8988T (cell line): ENCODE measurements at places on chromosomes 16 and 17.

DNA sequence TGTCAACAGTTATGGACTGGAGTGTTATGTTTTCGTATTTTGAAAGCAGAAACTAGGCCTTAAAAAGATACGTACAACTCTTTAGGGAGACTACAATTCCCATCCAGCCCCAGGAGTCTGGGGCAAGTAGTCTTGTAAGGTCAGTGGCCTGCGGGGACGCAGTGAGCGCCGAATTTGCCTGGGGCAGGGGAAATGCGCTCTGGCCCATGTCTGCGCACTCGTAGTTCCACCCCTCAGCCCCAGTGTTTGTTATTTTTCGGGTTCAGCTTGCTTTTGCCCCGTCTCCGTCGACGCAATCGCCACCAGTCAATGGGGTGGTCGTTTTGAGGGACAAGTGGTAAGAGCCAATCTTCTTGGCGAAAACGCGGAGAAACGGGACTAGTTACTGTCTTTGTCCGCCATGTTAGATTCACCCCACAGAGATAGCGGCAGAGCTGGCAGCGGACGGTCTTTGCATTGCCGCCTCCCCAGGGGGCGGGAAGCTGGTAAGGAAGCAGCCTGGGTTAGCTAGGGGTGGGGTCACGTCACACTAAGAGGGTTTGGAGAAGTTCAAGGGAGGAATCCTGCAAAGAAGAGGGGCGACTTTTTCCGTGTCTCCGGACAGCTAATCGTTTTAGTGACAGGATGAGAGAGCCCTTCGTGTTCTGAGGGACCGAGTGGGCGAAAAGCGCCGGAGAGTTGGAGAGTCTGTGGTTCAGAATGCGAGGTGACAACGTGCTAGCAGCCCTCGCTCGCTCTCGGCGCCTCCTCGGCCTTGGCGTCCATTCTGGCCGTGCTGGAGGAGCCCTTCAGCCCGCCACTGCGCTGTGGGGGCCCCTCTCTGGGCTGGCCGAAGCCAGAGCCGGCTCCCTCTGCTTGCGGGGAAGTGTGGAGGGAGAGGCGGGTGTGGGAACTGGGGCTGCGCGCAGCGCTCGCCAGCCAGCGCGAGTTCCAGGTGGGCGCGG is 1.1 kb upstream of the BRCA1 start:
- DNase-seq = peak; percentile 44

DNA sequence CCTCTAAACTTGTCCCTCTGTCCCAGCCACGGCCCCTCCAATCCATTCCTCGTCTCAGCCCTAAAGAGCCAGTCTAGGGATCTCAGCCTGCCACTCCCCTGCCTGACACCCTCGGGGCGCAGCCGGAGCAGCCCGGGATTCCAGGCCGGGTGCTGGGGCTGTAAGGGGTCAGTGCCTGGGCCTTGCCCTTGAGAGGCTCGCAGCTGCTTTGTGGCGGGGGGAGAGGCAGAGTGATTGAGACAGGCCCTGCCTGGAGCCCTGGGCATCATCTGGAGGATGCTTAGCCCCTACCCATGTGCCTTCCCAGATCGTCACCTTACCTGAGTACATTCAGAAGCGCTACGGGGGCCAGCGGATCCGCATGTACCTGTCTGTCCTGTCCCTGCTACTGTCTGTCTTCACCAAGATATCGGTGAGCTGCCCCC is 8.3 kb downstream of the SLC5A10 start:
- no peak for DNase-seq

DNA sequence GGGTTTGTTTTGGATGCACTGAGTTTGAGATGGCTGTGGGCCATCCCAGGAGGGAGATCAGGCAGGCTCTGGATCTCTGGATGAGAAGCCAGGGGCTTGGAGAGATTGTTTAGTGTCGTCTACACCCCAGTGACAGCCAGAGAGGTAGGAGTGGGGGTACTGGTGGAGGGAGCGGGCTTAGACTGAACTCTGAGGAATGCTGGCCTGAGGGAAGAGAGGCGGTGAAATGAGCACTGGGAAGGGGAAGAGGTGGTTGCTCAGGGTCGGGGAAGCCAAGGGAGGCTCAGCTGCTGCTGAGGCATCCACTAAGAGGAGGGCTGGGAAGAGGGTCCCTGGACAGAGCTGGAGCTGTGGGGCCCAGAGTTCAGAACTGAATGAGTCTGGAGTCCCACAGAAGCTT is 23.6 kb downstream of the CACNA1G start:
- DNase-seq = no peak

DNA sequence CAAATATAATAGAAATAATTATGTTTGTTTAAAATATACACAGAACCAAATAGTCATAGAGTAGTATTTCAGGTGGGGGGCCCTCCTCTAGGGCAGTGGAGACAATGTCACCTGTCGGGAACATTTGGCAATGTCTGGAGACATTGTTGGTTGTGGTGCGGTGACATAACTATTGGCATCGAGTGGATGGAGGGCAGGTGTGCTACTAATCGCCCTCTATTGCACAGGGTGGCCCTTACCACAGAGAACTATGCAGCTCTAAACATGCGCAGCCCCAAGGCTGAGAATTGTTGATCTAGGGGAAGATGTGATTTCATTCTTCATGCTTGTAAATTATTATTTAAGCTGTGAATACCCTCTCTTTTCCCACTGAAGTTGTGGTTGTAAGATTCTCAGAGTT is 594.0 kb downstream of the WWOX start:
- no peak for DNase-seq

DNA sequence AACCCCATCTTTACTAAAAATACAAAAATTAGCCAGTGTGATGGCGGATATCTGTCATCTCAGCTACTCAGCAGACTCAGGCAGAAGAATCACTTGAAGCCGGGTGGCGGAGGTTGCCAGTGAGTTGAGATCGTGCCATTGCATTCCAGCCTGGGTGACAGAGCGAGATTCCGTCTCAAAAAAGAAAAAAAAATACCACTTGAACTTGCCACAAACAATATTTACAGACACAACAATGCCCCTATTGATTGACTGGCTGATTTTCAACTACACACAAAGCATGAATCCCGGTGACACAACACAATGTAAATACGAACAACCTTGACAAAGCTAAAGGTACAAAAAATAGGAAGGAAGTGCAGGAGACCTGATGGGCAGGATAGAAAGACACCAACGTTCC is 49.3 kb downstream of the NXN start:
- DNase-seq = no peak

DNA sequence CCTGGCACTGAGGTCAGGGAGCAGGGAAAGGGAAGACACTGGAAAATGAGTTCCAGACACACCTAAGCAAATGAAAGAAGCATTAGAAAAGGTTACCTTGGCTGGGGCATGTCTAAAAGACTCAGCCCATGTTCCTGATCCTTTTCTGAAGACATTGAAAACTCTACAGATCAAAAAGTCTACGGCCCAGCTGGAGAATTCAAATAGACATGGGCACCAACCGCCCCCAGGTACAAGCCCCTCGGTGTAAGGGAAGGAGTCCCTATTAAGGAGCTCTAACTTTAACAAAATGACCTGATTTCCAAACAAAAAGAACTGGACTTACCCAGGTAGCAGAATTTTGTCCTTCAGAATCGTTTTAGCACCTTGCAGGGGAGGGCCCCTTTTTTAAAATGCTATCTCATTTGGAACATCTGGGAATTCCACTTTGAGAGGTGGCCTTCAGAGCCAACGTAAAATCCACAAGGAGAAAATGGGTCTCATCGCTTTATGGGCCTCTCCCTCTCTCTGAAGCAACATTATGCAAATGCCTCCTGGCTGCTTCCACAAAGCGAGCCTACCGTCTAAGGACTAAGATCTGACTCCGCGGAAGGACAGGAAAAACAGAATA is 43.6 kb upstream of the RBFOX3 start:
- DNase-seq = no peak

- DNase-seq = no peak
Observed at GRCh38 chr17:76179496-76180467, 38.7 kb upstream of the FOXJ1 start.

- DNase-seq = no peak
Observed at GRCh38 chr17:27076814-27077213, 217.1 kb upstream of the WSB1 start.

DNA sequence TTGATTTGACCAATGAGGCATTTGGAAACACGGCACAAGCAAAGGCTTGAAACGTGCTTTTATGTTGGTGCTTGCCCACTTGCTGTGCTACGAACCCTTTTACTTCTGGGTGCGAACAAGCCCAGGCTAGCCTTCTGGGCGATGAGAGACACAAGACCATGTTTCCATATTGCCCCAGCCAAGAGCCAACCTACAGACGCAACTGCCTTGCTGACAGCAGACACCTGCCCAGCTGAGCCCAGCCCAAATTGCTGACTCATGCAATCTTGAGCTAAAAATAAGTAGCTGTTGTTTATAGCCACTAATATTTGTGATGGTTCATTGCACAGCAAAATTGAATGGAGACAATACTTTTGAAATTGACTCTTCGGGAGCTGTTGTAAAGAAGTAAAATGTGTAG is 464.5 kb downstream of the WWOX start:
- DNase-seq = no peak

- no peak for DNase-seq
Observed at GRCh38 chr17:54347495-54347894, 524.8 kb downstream of the KIF2B start.

DNA sequence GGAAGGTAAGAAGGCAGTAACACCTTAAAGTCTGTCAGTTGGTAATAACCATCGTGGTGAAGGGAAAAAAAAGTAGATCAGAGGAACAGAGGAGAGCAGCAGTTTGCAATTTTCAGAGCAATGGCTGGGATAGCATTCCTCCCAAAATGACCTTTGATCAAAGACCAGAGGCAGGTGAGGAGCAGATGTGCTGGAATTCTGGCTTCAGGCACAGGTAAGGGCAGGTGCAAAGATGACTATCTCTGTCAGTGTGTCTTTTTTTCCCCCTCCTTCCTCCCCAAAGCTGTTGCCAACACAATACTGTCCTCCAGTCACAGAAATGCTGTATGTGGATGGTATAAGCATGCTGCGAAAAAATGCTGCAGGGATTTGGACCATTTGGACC is 166.7 kb downstream of the XYLT1 start:
- no peak for DNase-seq

DNA sequence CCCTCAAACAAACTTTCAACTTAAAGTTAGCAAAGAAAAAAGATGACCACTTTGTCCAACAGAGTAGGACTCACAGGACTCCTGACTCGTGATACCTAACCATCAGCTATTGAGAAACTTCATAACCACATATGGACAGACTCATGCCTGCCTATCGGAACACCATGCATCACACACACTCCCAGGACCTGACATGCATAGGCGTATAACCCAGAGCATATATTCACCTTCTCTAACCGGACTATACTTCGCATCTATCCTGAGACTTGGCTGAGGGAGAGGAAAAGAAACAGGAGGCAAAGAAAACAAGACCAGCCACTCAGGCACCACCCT is 2.2 kb downstream of the PIP4K2B start:
- DNase-seq = no peak

DNA sequence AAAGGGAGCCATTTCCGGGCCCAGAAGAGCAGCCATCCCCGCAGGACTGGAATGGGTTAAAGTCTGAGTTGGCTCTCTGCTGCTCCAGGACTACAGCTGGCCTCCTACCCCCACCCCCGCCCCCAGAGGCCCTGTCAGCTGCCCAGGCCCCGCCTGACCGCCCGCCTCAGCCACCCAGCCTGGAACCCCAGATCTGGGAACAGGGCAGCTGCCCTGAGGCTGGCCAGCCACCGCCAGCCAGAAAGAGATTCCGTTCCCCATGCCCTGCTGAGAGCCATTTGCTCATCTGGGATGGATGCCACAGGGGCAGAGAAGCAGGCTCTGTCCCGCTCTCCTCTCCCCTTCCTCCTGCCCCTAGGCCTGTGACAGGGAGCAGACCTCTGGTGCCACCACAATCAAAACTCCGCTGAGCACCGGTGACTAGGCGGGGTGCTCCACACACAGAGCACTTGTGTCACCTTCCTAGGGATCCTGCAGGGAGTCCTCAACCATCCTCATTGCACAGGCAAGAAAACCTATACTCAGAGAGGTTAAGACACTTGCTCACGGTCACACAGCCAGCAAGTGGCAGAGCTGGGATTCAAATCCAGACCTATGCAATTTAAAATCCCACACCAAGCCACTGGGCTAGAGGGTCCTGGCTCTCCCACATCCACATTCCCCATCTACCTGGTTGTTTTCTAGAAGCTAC is 44.1 kb downstream of the ZNF423 start:
- no peak for DNase-seq

DNA sequence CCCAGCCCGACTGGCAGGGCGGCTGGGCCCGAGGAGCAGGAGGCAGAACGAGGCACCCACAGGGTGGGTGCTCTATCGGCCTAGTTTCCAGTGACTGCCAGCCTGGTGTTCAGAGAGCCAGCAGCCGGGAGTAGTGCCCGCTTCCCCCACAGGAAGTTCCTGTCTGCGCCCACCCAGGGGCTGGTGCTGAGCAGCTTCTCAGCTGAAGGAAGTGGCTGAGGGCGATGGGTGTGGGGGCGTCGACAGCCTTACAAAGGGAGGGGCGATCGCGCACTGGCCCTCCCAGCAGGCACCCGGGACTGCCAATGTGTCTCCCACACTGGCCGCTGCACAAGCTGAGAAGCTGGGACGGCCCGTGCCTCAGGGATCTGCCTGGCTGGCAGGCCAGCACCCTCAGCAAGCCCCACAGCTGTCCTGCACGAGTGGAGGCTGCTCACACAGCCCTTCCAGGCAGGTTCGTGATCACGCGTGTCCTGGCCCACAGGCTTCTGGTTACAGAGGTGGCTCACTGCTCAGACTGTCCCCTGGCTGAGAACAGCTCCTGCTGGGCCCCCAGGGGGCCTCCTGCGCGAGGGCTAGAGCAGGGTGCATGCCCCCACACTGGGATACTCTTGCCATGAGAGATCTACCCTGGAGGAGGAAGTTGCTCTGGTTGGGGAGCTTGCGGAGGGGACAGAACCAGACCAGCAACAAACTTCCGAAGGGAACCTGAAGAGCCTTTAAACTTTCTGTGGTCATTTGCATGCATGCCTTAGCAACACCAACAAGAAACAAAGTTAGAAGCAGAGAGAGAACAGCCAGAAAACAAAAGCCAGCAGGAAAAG is 2.5 kb downstream of the RNF166 start:
- DNase-seq = no peak

GRCh38 chr16:7601100-7601499 is 268.5 kb downstream of the RBFOX1 start:
- DNase-seq = no peak

DNA sequence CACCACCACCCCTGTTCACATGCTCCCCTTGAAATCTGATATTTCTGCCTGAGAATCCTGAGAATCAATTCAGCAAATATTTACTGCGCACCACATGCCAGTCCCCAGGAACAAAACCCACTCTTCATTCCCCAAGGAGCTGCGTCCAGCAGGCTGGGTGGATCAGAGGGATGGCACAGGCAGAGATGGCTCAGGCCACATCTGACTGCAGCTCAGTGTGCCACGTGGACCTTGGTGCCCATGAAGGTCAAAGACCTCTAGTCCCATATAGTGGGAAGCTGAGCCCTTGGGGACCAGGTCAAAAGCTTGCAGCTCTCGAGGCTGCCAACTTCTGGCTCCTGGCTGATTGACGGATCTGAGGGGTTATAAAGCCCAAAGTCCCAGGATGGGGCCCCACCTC is 31.8 kb downstream of the CD300LF start:
- DNase-seq = no peak

GRCh38 chr17:57888311-57889216 is 38.7 kb upstream of the MRPS23 start:
- no peak for DNase-seq

GRCh38 chr17:27442702-27443101 is 13.5 kb upstream of the KSR1 start:
- DNase-seq = no peak

GRCh38 chr16:66058172-66058691 is 308.3 kb upstream of the CDH5 start:
- no peak for DNase-seq

GRCh38 chr17:5238333-5238732 is 3.7 kb upstream of the SCIMP start:
- DNase-seq = no peak

GRCh38 chr16:68247400-68247799 is 2.2 kb downstream of the PLA2G15 start:
- no peak for DNase-seq
